ENCODE measurements at places on chromosomes 12 and 14. TPM values are rescaled to one million over a fixed set of nuclear protein-coding genes. Genes with fewer than 3 reads are reported as not detected.

GRCh38 chr12:124745891-124746570 is 117.6 kb downstream of the SCARB1 start:
- peak; percentile 60 for DNase-seq

DNA sequence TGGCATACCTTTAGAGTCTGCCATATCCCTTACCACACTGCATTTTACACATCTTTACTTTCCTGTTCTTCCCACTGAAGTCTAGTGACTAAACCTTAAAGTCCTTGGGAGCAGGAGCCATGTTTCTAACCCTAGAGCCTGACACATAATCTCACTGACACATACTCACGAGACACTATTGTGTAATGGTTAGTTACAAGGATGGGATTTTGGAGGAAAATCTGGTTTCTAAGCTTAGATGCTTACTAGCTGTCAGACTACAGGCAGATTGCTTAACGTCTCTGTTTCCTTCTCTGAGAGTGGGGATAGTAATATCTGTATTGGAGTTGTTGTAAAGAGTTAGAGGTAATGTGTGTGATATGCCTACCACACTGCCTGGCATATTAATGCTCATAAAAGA is 6.2 kb upstream of the DYRK4 start:
- DNase-seq = no peak

- peak; percentile 84 for DNase-seq
These were observed 165.5 kb upstream of the DYRK2 start for GRCh38 chr12:67482751-67483661.

Gene A2M
- not detected for total RNA-seq

Gene MAP3K9
- total RNA-seq = 4.2 TPM

All from activated CD4-positive, alpha-beta T cell treated with anti-CD3 and anti-CD28 coated beads, Interleukin-2, amount 10 ng/mL, durations not matched to agents 24 days and 14 days (primary cell).